ENCODE measurements at places on chromosomes 2 and 18. TPM values are rescaled to one million over a fixed set of nuclear protein-coding genes. Genes with fewer than 3 reads are reported as not detected.

DNA sequence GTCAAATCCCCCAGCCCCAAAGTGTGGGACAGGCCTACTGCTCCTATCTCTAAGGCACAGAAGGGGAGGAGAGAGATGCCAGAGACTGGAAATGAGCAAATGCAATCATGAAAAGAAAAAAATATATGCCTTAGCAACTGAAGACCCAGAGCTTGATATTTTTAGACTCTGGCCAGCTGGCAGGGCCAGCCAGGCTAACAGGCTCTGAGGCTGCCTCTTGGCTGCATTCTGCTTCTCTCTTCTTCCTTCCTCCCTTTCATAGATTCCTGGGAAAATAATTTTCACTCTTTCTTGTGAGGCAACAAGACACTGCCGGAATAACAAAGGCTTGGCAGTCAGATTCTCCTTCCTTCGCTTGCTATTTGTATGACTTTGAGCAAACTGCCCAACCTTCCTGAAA, 209.1 kb downstream of the RAD51AP2 start:
- no peak for DNase-seq

- no peak for DNase-seq
These were observed 145.8 kb downstream of the MCFD2 start for GRCh38 chr2:46769809-46770208.

GRCh38 chr18:76380127-76380729, 114.8 kb downstream of the ZNF516 start:
- DNase-seq: no peak

DNA sequence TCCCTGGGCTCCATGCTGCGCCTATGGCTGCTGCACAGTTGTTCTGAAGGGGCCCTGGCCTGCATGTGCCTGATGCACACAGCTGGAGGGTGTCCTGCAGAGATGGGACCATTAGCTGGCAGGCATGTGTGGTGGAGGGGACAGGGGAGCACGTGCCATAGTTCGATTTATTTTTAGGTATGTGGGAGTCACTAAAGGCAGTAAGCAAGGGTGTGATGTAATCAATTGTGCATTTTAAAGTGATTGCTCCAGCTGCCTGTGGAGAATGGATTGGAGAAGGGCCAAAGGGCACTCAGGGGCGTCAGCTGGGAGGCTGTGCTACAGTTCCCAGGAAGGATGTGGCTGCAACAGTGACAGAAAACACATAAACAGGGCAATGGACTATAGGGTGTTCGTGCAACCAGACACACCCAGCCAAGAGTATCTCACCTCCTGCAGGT, 205.1 kb downstream of the ARL4C start:
- DNase-seq: no peak

Gene ADNP2
- total RNA-seq: 28.4 TPM

Gene DSG4
- total RNA-seq: 0.17 TPM

All from type B pancreatic cell (in vitro differentiated cells).